ENCODE measurements at places on chromosomes 5 and 9.

GRCh38 chr9:126516936-126517832, 96.5 kb upstream of the LMX1B start:
- DNase-seq: peak; percentile 37

GRCh38 chr5:169106911-169107706, 193.8 kb downstream of the SLIT3 start:
- DNase-seq: no peak

DNA sequence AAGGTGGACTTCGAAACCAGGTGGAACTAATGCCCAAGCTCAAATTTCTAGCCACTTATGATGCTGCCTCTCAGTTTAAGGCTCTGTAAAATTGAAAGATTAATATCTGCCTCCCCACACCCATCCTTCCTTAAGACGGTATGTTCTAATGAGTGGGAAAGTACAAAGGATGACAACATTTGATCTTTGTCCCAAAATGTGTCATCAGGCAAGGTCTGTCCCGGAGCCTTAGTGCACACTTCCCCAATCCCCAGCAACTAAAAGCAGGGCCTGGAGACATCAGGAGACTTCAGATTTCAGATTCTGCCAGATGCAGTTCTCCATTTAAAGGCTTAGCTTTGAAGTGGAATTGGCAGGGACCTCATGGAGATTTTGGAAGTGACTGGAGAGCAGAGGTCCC, 316.5 kb downstream of the ASTN2 start:
- DNase-seq: no peak

GRCh38 chr9:112061152-112061740, 113.9 kb downstream of the SUSD1 start:
- peak; percentile 88 for DNase-seq

DNA sequence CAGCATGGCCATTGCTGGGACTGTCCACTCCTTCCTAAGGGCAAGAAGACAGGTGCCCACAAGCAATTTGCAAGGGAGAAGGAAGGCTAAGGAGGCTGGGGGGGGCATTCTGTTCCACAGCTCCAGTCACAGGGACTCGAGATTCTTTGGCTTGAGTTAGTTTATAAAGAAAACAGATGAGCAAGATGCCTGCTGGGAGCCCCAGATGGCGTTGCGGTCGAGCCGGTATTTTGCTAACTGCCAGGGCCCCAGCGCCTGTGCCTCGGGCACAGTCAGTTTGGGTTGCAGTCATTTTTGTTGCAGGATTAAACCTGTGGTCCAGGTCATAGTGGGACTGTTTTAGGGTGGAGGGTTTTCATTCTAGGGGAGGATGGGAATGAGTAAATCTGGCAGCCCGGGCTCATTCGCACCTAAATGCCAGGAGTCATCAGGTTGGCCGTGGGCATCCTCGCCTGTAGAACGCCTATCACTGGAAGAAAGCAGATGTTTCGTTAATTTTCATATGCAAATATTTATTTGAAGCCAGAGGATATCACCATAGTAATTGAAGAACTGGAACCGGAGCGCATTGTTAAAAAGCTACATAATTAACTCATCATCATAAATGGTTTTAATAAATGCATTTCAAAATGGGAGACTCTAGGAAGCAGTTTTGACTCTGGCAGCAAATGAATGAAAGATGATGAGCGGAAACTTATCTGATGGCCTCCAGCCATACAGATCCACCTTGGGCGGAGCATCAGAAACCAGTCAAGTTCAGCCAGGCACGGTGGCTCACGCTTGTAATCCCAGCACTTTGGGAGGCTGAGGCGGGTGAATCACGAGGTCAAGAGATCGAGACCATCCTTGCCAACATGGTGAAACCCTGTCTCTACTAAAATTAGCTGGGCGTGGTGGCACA, 87.1 kb upstream of the FCN2 start:
- no peak for DNase-seq

DNA sequence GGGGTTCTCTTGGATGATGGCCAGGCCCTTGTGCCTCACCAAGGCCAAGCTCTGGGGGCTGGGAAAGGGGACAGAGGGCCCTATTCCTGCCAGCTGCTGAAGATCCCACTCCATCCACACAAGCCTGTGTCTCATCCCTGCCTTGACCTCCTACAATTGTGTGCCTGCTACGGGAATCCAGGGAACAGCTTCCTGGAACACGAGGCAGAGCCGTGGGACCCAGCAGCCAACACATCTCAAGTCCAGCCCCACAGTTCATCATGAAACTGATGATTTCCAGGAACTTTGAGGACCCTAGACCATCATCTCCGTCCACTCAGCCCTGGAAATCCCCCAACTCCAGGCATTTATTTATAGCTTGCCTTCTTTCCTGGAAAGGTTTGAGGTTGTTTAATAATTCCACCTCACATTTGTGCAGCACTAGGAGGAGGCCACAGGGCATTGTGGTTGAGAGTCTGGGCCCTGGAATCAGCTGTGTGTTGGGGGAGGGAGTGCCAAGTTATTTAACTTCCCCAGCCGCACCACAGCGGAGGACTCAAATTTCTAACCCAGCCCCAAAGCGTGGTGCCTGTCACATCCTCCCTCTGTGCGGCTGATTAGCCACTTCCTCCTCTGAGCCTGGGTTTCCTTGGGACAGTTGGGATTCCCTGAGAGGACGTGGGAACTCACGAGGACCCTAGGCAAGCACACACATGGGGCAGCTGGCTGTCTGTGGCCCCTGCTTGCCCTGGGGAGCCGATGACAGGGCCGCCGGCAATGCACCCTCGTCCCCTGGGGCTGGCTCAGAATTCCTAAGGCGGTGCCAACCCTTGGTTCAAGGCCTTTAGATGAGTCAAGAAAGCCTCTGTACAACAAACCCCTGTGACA, 58.2 kb upstream of the GGTA1 start:
- DNase-seq: peak; percentile 48

- peak; percentile 94 for DNase-seq
These were observed 8.4 kb downstream of the GNAQ start for GRCh38 chr9:78023003-78023741.

DNA sequence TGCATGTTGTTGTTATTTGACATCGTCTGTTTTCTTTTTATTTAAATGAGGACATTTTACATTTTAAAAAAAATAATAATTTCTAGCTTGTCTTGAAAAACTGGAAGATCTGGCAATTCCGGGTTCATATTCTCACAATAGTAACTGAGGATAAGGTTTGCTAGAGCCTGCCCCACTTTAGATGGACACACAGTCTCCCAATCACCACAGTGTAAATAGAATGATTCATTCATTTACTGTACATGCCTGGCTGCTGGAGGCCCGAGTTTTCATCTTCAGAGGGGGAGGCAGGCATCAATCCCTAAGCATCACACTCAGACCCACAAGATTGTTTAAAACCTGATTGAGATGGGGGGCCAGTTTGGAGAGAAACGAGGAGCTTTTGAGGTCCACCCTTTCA, 2039.7 kb upstream of the WWC1 start:
- DNase-seq: no peak

GRCh38 chr5:154209591-154210081, 19.1 kb downstream of the GALNT10 start:
- DNase-seq: no peak

DNA sequence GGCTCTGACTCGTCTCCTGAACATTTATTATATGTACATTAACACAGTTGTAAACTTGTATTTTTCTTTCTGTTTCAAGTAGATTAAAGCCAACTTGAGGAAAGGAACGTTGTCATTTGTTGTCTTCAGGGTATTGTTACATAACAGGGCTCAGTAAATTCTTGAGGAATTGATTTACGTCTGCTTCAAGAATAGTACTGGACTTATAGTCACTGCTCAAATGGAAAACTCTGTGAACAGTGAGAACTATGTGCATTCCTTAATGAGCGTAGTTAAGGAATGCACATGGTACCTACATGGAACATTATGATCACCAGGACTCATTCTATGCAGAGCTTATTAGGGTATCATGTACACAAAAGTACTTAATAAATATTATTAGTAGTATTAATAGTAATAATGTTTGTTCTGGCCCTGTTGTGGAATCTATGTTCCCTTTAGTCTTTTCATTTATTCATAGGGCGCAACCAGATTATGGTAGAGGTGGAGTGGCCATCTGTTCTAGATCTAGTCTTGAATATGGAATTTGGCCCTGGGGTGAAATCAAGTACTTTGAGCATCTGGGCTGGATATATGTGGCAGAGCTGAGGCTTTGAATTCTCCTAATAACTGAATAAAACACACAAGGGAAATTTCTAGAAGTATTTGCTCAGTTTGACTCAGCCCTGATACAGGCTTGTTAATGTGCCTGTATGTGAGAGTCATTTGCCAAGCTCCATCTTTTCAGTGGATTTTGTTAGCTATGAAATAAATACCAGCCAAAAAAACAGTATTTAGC, 108.6 kb upstream of the SH3GL2 start:
- no peak for DNase-seq

DNA sequence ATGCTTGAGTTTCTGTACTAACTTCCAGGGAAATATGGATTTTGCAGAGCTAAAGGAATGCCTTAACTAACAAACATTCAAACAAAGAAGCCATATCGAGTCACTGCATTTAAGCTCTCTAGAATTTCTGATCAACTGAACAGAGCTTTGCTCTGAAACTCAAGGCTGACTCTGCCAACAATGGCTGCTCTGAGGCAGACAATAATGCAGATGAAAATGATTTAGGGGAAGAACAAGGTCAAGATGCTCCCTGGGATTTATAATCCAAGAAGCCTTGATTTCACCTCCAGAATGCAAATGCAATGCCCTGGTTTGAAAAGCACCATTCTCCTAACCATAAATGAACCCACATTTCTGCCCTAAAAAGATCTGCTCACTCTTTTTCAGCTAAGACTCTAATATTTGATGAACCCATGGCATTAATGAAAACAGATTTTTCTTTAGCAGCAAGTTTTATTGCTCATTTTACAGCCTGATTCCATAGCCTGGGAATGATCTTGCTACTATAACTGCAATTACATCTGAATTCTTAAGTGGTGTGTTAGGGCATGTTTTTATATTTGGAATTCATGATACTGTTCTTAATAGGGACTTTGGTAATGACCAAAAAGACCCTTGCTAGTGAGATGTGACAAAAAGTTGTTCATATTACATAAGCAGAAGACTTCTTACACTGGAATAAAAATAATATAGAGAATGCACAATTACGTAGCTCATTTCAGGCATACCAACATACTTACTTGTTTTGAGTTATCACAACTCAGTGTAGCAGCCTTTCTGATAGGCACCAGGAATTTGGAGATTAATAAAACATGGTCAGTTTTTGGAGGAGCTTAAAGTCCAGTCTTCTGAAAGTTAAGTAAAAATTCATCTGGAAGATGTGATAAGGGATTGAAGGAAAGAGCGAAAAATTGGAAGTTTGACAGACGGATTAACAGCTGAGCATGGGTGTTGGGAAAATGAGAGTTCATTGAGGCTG, 169.4 kb downstream of the TRPM3 start:
- no peak for DNase-seq

- no peak for DNase-seq
These were observed 93.0 kb downstream of the PRKACG start for GRCh38 chr9:68920921-68921320.

GRCh38 chr9:27535701-27536118, 6.1 kb upstream of the MOB3B start:
- no peak for DNase-seq

- no peak for DNase-seq
These were observed 62.7 kb upstream of the ZNF354A start for GRCh38 chr5:178793151-178793550.

DNA sequence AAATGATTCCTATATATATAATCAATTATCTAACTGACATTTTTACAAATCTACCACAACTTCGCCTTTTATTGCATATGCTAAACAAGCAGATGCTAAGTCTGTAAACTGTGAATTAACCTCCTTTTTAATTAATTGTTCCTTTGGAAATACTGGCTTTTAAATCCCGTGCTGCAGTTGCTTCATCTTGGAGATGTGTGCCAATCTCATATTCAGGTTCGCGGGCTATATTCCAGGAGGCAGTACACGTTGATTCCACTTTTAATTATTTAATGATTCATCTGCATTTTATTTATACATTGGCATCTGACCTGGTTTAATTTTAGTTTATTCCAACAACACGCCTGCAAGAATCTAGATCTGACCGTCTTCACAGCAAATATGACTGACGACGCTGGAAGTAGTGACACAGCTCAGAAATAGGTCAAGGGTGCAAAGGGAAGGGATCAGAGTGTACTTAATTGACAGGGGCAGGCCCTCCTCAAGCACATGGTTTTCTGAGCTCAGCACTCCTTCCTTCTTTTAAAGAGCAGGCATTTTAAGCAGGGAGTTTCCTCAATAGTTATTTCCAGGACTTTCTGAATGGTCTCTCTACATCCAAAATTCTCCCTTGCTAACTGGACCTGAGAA, 125.2 kb downstream of the GLIS3 start:
- DNase-seq: no peak

DNA sequence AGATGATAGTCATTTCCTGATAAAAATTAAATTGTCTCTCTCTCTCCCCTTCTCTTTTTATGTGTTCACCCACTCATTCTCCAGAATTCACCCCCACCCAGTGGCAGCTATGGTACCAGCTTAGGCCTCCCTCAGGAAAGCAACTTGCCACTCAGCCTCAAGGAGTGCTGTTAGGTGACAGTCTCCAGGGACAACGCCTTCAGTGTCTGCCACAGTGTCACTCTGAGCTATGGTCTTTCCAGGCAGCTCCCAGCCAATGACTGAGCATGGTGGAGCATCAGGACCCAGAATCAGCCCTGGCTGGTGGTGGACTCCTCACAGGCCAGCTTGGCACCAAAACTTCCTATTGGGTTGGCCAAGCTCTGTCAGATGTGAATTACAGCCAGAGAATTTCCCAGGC, 140.9 kb upstream of the PIK3R1 start:
- no peak for DNase-seq

DNA sequence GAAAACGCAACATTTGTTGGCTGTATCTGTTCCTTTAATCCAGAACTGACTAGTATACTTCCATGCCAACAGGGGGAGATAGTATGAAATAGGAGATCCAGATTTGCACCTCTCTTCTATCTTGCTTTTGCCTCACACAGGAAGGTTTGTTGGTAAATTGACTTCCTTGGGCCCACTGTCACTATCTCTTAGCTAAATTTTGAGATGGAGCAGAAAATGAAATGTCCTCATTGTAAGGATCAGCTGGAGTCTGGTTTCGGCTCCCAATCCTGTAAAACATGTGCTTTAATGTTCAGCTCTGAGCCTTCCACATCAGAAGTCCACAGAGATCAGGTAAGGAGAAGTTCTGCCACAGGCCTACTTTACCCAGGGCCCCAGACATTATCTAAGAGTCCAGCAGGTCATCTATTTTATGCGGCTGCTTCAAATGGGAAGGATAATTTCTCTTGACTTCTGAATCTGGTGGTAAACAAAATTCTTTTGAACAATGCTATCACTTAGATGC, 176.8 kb downstream of the FER start:
- DNase-seq: no peak

GRCh38 chr9:121260457-121261106, 7.4 kb upstream of the GSN start:
- no peak for DNase-seq

- DNase-seq: no peak
These were observed 37.2 kb downstream of the NCS1 start for GRCh38 chr9:130209422-130209821.

DNA sequence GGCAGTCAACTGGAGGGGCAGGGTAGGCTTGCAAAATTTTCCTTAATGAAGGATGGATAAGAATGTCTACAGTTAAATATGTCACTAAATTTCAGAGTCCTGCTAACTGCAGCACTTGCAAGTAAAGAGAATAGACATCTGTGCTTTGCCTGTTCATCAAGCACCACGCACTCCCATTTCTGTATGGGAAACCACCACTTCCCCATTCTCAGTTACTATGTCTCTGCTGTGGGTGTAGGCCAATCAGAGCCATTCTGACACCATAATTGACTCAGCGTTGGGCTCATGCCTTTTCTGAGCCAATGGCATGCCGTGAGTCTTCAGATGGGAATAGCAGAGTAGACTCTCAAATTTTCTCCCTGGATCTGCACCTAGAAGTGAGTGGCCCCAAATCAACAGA, 247.5 kb downstream of the GABRB2 start:
- no peak for DNase-seq

GRCh38 chr5:142040285-142040684, 27.5 kb upstream of the GNPDA1 start:
- DNase-seq: no peak
